ENCODE measurements at places on chromosomes 2 and 18.
A peak's percentile ranks its signal among the peaks of the same experiment; 100 is the strongest.

DNA sequence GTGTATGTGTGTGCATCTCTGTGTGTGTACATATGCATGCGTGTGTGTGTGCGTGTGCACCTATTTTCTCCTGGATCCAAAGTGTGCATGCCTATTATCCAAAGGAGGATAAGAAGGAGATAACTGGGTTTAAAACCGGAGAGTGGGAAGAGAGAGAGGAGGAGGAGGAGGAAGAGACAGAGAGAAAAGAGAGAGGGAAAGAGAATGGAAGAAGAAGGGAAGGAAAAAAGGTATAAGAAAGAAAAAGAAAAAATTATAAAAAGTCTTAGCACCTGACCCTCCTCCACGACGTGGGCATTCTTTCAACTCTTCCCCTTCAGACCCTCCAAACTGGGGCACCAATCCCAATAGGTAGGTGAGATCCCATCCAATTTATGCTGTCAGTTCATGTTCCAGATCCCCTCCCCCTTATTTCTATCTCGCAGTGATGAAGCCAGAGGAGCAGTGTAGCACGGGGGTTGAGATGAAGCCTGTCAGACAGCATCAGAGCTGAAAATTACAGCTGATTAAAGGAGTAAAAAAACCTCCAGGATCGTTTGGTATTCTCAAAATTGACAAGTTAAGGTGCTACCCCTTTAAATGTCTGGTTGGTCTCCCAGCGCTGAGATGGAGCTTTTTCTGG, 386.7 kb upstream of the ATP5MC3 start:
- no peak for DNase-seq

GRCh38 chr18:48455555-48456478, 46.6 kb upstream of the ZBTB7C start:
- peak; percentile 75 for DNase-seq

GRCh38 chr2:163580757-163581156, 155.1 kb downstream of the FIGN start:
- no peak for DNase-seq

- no peak for DNase-seq
These were observed 112.2 kb downstream of the GALNT3 start for GRCh38 chr2:165681841-165682240.

- DNase-seq: no peak
These were observed 23.9 kb downstream of the MYO3B start for GRCh38 chr2:170201734-170202393.

DNA sequence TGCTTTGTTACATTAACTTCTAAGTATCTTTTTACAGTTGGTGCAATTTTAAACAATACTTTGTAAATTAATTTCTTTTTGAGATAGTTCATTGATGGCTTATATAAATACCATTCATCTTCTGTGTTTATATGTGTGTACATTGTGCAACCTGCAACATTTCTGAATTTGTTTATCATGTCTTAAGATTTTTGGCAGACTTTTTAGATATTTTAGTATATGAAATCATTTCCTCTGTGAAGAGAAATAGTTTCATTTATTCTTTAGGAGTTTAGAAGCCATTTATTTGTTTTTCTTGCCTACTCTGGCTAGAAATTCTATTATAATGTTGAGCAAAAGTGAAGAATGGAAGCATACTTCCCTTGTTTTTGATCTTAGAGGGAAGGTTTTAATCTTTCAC, 337.8 kb upstream of the DSEL start:
- DNase-seq: no peak

- DNase-seq: no peak
These were observed 16.4 kb downstream of the CDCA7 start for GRCh38 chr2:173371023-173371422.

- DNase-seq: no peak
These were observed 118.4 kb downstream of the FAM124B start for GRCh38 chr2:224283466-224283965.

GRCh38 chr2:134973241-134974138, 54.9 kb downstream of the CCNT2 start:
- DNase-seq: no peak
